ENCODE measurements at places on chromosomes 16 and 17.

GRCh38 chr16:14249291-14250032 lies 178.3 kb downstream of the MRTFB start:
- DNase-seq, result no peak

DNA sequence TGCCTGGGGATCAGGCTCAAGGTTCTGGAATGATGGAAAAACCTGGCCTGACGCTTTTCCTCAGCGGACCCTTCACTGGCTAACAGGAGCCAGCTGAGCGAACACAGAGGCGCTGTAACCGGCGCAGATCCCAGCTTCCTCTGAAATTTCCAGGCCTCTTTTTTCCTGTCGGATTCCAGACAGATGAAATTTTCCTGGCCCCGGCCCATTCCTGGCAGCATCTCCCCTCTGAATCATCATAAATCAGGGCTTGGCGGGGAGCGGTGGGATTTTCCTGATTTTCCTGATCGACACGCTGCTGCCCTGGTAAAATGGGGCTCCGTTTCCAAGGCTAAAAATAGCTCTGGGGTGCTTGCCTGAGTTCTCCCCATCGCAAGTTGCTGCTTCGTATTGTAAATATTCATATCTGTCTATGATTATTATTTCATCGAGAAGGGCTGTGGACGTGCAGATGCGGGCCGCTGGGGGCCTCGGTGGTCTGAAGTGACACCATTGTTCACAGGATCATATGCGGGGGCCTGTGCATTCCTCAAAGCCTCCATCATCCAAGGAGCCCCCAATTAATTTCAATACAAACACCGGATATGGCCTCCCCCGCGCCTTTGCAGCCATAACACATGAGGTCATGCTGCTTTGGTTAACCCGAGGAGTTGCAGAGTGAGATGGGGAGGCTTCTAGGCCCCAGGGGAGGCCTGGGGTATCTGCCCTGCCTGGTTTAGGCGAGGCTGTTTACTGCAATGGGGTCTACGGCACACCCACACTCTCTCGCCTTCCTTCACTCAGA lies 45.8 kb upstream of the ETV4 start:
- DNase-seq, result no peak

DNA sequence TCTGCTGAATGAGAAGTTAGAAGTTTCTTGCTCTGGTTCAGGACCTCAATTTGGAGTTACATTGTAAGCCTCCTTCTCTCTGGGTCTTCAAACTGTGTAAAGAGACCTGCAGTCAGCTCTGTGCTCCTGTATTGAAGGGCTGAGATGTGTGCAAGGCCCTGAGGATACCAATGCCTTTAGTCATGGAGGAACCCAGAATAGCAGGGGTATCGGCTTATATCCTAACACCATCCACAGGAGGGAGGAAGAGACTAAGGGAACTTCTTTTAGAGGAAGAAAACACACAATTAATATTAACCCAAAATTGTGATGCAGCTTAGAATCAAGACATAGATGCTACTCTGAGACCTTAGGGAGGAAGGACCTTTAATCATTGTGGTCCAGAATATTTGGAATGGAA lies 36.5 kb downstream of the GLP2R start:
- DNase-seq, result no peak

DNA sequence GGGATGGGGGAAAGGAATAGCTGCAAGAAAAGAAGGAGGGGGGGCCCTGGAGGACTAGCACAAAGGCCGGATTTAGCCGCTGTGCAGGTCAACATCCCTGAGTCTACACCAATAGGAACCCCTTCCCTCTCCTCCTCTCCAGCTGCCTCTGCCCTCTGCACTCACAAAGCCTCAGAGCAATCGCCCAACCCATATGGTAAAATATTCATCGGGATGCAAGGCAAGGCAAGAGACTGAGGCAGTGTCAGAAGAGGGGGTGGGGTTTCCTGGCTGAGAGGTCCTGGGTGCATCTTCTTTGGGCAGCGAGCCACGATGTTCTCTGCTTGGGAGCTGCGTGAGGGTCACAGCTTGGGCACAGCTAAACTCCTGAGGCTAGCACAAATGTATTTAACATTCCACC lies 115.5 kb upstream of the NLRP1 start:
- DNase-seq, result no peak

GRCh38 chr16:57537194-57537505 lies 779 bp upstream of the CCDC102A start:
- DNase-seq, result no peak

DNA sequence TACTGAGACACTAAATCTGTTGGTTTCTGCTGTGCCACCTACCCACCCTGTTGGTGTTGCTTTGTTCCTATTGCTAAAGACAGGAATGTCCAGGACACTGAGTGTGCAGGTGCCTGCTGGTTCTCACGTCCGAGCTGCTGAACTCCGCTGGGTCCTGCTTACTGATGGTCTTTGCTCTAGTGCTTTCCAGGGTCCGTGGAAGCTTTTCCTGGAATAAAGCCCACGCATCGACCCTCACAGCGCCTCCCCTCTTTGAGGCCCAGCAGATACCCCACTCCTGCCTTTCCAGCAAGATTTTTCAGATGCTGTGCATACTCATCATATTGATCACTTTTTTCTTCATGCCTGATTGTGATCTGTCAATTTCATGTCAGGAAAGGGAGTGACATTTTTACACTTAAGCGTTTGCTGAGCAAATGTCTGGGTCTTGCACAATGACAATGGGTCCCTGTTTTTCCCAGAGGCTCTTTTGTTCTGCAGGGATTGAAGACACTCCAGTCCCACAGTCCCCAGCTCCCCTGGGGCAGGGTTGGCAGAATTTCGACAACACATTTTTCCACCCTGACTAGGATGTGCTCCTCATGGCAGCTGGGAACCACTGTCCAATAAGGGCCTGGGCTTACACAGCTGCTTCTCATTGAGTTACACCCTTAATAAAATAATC lies 14.6 kb downstream of the STH start:
- no peak for DNase-seq

DNA sequence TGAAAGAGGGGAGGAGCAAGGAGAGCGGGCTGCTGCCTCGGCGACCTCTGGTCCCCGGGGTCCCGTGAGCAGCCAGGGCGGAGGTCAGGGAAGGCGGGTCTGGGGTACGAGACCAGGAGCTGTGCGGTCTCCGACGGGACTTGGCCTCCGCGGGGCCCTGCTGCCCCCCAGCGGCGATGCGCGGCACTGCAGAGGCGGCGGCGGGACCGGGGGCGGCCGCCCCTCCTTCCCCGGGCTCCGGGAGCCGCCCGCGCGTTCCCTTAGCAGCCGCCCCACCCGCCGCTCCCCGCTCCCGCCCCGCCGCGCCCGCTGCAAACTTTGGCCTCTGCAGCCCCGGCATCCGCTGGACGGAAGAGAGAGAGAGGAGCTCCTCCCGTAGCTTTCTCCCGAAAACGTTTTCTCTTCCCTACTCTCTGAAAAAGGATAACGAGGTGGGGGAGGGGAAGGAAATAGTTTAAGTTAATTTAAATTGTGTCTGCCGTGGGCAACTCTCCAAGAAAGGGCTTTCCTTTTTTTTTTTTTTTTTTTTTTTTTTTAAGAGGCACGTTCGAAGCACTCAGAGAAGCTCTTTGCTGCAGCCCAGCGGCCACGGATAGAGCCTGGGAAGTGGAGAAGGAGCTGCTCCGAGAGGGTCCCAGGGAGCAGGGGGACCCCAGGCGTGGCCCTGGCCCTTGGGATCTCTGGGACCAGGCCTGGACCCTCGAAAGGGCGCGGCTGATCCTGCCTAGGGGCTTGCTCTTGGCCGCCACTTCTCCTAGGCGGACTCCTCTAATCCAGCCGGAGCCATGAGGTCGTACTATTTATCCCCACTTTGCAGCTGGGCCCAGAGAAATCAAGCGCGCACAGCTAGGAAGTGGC lies 43.2 kb downstream of the C16orf82 start:
- no peak for DNase-seq

- DNase-seq, result no peak
These were observed 99.5 kb downstream of the SYCE1L start for GRCh38 chr16:77298418-77299360.

GRCh38 chr16:85836706-85837582 lies 37.4 kb downstream of the COX4I1 start:
- DNase-seq, result no peak

- DNase-seq, result no peak
These were observed 43.2 kb upstream of the CCL1 start for GRCh38 chr17:34406226-34406625.

GRCh38 chr16:88649924-88650748 lies 717 bp downstream of the CYBA start:
- no peak for DNase-seq

DNA sequence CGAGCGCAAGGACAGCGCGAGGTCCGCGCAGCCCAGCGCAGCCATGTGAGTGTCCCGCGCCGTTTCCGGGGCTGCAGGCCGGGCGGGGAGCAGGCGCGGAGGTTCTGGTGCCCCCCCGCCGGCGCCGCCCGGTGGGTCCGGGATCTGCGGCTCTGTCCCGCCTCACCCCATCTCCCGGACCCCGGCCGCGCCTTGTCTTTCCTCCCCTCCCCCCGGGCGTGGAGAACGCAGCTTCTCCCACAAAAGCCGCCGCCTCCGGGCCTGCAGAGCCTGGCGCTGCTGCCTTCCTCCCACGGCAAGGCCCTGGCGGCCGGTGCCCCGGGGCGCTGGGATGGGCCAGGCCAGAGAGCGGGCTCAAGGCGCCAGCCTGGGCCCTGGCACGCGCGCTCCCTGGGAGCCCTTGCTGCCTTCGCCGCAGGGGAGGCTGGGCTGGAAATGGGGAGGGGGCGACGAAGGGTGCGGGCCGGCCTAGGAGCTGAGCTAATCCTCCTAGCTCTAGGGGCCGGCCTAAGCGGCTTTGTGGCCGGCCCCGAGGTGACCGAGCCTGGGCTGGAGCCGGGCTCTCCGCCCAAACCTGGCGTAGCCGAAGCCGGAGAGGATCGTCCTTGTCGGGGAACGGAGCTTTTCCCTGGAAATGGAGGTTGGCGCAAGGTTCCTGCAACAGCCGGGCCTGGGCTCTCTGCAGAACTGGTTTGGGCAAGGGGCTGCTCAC lies 397 bp downstream of the RIPOR1 start:
- DNase-seq, result no peak

DNA sequence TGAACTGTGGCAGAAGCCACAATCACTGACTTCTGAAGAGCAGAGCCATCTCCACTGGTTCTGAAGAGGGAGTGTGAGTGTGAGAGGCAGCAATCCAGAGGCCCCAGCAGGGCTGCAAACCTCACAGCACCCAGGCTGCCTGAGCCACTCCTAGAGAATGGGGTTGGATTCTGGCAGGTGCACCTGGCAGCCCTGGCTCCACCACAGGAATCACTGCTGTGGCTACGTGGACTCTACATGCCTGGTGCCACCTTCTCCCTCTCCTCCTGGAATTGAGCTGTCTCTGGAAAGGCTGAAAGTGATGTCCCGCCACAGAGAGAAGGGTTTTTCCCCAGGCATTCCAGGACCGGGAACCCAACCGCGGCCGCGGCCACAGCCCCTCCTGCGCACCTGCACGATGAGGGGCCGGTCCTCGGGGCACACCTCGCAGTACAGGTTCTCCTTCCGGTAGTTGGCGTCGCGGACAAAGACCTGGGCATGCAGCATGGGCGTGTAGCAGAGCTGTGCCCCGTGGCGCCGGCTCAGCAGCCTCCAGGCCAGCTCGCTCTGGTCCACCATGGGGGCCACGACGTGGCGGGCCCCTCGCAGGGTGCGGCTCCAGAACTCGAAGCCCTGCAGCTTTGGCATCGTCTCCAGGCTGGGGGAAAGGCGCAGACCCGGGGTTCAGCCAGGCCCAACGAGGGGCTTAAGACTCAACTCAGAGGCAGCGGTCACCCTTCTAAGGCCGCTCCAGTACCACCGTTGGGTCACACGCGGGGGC lies 991 bp downstream of the DUS1L start:
- DNase-seq, result no peak

GRCh38 chr17:79459003-79459655 lies 151.7 kb downstream of the RBFOX3 start:
- no peak for DNase-seq

GRCh38 chr16:54175552-54176375 lies 110.8 kb downstream of the IRX3 start:
- no peak for DNase-seq

DNA sequence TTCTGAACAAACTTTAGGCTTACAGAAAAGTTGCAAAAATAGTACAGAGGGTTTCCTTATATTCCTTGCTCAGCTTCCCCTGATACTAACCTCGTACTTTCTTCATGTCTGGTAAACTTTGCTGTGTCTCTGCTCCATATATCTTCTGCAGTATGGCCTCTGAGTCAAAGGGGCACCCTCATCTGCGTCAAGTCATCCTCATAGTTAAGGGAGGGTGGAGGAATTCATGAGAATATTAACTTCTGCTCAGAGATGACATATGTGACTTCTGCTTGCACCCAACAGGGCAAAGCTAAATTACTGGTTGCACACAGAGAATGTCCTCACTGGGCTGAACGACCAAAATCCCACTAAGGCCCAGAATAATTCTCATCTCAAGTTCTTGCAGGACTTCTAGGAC lies 4.3 kb upstream of the CCL7 start:
- DNase-seq, result no peak

GRCh38 chr17:27834571-27834970 lies 34.2 kb upstream of the NOS2 start:
- DNase-seq, result no peak

GRCh38 chr16:49748322-49748721 lies 107.6 kb downstream of the ZNF423 start:
- DNase-seq, result no peak

DNA sequence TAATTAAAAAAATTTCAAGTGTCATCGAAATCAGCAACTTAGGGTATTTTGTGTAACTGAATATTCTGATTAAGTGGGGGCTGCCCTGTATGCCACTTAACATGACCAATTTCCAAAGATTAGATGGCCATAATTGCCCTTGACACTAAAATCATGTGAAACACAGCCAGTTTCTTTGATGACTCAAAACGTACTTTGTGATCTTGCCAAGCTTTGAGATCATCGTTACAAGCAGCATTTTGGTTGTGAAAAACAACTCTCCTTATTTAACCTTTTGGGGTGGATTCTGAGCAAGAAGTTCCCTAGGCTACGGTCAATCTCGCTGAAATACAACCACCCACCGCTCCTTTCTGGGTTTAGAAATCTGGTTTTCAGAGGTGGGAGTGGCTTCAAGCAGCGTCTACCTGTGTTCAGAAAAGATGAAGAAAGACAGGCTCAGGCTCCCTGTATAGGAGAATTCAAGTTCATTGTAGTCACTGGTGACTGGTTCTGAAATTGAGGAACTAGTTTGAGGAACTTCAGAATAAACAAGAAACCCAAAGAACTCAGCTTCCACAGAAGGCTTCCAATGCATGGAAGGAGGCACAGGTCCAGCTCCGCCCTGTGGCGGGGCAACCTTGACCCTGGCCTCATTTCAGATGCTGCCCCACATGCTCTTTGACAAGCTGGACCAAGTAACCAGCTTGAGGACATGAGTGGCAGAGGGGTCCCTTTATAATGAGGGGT lies 9.4 kb downstream of the MAP3K14 start:
- no peak for DNase-seq

DNA sequence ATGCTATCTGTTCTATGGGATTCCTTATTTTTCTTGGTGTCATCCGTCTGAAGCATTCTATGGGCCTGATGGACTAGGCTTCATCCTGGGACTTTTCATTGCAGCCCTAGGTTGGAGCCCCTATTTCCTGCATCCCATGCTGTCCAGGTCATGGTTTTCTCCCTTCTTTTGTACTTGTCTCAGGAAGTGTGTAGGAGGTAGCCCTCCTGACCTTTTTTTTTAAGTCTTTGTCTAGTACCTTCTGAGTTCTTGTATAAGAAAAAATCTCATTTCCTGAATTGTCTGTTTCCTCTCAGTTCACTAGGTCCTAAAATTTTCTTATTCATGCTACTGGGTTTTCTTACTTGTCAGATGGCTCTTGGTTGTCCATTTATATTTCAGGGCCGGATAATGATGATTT lies 6.0 kb downstream of the NDEL1 start:
- no peak for DNase-seq

Measured in NCI-H2081 treated with DMSO at 0.1 percent for 48 hours (cell line).